ENCODE measurements at places on chromosomes 7 and 10.

DNA sequence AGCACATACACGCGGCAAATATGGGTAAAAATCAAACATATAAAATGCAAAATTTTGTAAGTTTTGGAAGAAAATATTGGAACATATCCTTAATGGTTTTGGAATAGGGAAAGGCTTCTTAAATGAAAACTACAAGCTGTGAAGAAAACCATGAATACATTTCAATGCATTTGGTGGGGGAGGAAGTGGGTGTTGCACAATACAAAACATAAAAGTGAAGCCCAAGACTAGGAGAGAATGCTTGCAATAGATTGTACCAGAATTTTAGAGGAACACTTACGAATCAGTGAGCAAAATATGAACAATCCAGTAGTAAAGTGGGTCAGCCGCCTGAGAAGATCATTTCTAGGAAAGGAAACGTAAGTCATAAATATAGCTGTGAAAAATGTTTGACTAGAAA lies 322.6 kb upstream of the MKI67 start:
- DNase-seq: no peak

- DNase-seq: no peak
These were observed 343.0 kb upstream of the PODXL start for GRCh38 chr7:131899271-131900030.

DNA sequence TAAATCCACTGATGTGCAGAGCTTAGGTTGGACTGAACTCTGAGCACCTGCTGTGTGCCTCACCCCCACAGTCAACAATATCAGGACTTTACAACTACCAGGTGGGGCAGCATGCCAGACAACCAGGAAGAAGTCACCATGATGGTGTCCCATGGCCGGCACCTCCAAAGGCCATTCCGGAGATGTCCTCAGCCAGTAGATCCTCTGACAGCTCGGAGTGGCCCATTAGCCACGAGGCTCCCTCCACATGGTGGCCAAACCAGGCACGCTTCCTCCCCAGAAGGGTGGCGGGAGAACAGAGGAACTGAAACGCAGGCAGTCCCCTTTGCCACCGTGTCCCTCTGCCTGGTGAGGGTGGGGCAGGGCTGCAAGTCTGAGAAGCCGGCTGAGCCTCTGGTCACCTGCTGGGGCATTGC lies 390.0 kb downstream of the TNS3 start:
- no peak for DNase-seq

DNA sequence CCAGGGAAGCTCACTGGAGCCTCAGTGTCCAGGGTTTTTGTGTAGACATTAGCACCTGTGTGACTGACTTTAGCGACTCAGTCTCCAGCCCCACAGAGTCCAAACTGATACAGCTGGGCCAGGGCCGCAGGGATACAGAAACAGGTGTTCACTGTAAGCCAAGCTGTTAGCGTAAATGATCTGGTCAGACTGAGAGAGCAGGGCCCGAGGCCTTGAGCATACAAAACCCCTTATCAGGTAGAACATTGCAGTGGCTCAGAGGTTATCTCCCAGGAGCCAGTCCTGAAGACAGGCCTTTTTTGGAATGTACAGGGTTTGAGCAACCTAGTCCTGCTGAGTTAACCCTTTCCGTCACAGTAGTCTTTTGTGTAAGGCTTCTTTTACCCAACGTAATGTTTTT lies 25.0 kb downstream of the LHPP start:
- no peak for DNase-seq

GRCh38 chr7:126803990-126804389 lies 448.8 kb downstream of the GRM8 start:
- DNase-seq: no peak

DNA sequence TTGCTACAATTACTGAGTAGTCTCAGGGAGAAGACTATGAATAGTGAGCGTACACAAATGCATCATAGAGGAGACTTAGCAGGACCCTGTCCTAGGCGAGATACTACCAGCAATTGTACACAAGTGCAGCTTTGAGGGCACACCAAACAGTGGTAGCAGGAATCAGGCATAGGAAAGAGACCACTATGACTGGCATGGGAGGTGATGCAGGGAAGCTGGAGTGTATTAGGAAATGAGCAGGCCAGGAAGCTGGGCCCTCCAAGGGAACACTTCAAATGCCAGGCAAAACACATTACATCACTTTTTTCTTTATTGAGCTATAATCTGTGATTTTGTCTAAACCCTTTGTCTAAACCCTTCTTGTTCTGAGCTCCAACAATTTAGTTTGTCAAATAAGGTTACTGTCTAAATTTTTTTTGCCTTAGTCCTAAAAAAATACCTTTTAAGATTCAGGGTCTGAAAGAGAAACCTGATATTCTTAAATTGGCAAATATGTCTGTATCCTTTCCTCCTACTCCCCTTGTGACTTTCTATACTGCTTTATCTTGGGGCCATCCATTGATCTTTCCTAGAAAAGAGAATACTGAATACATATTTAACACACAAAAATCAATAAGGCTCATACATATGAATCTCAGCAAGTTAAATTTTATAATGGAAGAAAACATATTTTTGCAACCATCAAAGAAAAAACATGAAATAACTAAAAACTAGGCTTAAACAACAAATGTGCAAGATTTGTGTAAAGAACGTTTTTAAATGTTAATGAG lies 193.8 kb upstream of the PHYHIPL start:
- no peak for DNase-seq

GRCh38 chr7:47551668-47552440 lies 30.1 kb downstream of the TNS3 start:
- DNase-seq: no peak

DNA sequence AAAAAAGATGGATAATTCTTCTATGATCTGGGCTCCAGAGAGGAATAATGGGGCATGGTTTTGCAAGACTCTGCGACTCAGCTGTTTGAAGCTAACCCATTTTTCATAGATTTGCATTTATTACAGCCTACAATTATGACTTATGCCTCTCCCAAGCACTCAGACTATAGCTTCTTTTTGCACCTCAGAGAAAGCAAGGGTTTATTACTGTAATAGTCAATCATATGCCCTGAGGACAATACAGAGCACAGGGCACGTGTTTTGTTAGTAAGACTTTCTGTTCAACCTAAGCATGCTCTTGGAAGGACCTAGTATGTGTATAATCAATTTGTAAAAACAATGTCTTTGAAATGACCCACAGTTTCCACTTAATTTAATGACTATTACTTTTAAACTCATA lies 221.2 kb downstream of the PARD3 start:
- no peak for DNase-seq

- no peak for DNase-seq
These were observed 9.1 kb downstream of the ZMIZ2 start for GRCh38 chr7:44757739-44758138.

- DNase-seq: no peak
These were observed 487.9 kb upstream of the MKI67 start for GRCh38 chr10:128614016-128614605.

DNA sequence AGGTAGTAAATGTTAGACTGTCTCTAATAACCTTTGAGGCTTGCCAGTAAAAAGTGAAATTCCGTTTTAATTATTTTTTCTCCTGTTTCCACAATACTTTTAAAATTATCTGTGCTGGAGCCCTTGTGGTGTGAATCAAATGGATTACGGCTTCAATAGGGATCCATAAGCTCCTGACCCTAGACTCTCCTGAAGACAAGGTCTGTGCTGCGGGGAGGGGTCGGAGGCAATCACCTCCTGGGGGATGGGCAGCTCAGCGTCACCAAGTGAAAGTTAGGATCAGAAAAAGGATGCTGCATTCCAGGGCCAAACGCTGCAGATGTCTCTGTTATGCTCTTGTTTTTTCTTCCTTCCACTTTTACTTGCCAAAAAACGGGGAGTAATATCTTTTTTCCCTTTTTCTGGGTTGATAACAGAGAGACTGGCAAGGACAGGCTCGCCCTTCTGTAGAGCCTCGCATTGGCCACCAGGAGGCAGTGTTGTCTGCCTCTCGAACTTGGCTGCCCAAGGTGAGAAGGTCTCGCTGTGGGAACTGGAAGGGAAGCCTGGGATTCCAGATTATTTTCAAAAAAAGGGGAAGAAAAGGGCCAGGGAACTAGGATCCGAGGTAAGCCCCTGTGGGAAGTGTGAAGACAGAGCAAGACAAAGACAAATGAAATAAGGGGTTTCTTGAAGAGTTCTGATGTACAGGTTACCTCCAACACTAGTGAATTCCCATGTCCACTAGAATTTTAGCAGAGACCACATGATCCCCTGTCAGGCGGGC lies 621.9 kb downstream of the ACTR3B start:
- peak; percentile 92 for DNase-seq

DNA sequence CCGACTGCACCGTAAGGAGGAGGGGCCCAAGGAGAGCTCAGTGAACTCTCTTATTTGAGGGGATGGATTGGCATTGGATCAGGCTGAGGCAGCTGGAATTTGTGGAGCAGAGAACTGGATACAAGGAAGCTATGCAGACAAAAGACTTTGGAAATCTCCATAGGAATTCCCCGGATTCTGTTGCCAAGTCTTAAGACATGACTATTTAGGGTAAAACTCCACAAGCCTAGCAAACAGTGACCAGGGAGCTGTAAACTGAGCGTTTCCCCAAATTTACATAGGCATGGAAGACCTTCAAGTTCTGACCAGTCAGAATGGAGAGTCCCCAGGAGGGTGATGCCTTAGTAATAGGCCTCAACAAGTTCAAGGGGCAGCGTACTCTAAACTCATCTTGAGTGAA lies 82.5 kb upstream of the PCBD1 start:
- DNase-seq: no peak

Measured in posterior cingulate gyrus (tissue), 11 donors.